ENCODE measurements at places on chromosomes 1 and 21.

DNA sequence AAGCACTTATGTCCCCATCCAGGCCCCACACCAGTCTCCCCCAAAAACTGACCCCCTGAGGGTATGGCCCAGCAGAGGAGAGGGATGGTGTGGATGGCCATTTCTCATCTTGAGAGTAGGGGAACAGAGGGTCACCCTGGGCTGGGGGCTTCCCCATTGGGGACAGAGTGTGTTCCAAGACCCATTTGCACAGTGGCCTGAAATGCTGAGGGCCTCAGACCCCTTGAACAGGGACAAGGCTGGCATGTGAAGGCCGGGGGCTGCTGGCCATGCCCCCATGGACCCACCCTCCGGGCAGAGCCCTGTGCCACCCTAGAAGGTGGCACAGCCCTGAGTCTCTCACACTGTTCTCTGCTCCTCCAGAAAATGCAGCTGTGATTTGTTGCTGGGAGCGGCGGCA, 8.0 kb downstream of the CTRC start:
- no peak for DNase-seq

DNA sequence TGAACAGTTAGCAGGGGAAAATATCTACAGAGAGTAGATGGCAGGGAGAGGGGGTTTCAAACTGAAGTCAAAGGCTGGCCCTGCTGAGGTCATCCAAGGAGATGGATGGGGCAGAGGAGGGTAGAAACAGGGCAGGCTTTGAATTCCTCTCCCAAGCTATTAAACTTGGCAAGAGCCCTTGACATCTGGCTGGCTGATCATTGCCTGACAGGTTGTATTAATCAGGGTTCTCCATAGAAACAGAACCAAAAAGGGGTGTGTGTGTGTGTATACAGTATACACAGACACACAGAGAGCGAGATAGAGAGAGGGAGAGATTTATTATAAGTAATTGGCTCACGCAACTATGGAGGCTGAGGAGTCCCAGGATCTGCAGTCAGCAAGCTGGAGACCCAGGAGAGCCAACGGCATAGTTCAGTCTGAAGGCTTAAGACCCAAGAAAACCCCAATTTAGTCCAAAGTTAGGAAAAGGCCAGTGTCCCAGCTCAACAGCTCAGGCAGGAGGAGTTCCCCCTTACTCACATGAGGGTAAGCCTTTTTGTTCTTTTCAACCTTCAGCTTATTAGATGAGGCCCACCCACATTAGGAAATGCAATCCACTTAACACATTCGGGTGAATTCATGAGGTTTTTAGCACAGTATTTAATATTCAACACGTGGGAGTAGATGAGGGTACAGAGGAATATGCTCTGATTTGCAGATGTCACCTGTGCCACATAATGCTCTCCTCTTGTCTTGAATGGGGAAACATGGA, 46.7 kb upstream of the HAO2 start:
- DNase-seq, result no peak

DNA sequence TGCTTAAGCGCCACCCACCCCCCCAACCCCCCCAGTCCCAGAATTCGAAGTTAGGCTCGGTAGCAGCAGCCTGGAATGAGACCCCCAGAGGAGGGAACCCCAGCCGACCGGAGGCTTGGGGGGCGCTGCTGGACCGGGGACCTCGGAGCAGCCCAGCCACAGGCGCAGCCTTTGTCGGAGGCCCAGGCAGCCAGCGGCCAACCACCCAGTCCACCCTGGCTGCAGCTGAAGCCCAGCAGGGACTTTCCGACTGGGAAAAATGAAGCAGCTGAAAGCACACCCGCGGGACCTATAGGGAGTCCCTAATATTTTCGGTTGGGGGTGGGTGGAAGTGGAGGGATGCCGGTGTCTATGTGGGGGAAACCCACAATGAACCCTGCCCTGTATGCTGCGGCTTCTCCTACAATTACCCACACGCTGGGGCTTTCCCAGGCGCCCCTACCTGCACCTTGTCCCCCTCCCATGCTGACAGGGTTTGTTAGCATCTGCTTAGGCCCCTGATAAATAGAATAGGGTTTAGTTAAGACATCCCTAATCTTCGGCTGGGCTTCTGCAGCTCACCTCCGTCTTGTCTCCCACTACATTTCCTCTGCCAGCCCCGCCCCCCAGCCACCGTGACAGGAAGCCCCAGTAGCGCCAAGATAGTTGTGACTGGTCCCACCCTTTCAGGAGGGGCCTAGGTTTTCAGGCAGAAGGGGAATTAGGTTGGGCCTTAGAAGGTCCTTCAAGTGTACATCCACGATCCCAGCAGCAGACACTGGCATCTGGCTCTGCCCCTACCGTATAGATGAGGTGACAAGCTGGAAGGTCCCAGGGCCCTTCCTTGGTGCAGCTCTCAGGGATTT, 838 bp downstream of the CCDC28B start:
- DNase-seq, result no peak

DNA sequence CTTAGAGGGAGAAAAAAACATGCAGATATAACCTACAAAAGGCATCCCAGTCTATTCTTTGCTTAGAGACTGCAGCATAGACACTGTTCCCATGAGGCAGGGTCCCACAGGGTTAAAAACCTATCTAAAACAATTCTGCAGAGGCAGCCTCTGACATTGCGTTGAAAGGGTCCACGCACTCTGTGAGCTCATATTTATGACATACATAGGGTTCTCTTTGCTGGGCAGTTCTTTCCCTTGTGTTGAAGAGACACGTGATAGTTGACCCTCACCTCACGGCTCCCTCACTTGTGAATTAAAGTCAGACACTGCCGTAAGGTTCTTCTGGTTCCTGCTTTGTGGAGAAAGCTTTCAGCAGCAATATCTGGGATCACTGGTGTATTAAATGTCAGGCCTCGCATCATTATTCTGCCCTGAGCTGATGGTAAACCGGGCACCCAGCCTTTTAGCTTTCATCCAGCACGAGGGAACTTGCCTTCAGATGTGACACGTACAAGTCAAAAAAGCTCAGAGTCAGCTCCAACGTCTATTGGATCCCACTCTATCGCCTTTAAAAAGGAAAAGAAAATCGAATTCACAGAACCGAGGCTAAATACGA, 52.8 kb upstream of the HNRNPU start:
- DNase-seq, result no peak

DNA sequence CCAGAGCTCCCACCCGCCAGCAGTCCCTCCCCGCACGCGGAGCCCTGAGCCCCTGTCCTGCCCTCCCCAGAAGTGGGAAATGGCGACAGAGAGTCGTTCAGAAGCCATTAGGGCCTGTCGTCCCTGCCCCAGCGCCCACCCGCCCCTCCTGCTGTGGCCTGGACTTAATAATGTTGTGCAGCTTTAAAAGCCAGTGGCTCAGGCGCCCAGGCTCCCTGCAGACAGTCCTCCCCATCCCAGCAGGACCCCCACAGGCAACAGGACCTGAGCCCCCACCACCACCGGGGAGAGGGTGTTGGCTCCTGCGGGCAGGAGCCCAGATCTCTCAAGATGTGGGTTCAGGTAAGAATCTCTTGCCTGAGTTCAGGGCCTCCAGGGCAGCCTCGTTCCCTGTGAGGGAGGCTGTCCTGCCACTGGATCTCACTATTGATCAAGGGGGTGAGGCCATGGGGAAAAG, 125.3 kb upstream of the RUNX3 start:
- no peak for DNase-seq

DNA sequence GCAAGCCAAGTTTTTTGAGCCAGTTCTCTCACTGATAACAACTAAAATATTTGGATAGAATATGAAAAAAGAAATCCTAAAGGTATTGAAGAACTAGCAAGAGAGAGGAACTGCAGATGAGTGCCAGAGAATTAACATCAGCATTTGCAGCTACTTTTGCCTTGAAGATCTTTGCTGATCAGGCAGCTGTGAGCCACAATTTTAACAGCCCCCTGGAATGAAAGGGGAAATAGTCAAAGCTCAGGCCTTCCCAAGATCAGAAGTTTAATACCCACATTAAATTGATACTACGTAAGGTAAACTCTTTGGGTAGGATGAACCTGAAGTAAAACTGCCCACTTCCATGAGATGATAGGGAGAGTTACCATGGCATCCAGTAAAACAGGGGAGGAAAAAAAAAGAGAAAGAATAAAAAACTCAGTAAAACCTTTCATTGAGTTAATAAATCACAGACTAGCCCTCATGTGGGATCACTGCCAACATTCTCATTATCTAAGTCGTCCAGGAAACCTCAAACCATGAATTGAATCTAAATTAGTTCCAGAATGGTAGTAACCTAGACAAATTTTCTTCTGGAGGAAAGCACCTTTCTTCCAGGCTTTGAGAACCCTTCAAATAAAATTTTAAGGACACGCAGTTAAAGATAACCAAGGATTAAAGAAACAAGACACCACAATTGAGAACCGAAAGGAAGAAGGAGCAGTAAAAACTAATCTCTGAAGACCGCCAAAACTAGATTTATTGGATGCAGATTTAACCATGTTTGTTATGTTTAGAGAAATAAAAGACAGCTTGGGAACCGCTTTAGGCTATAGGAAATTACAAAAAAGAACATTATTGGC, 28.3 kb downstream of the SCP2 start:
- DNase-seq, result no peak

GRCh38 chr21:42413500-42413899, 9.8 kb downstream of the UBASH3A start:
- no peak for DNase-seq

- DNase-seq, result no peak
These were observed 134.7 kb downstream of the GRIK1 start for GRCh38 chr21:29805105-29805504.

- DNase-seq, result no peak
These were observed 59.1 kb upstream of the ZNF648 start for GRCh38 chr1:182120411-182121258.

- DNase-seq, result no peak
These were observed 33.4 kb upstream of the NTPCR start for GRCh38 chr1:232917053-232917452.

- peak; percentile 81 for DNase-seq
These were observed 2.5 kb upstream of the PTGER3 start for GRCh38 chr1:71049951-71050598.

GRCh38 chr1:172638885-172639831, 19.7 kb upstream of the FASLG start:
- no peak for DNase-seq

- DNase-seq, result no peak
These were observed 4.8 kb upstream of the IRF6 start for GRCh38 chr1:209810783-209811182.

DNA sequence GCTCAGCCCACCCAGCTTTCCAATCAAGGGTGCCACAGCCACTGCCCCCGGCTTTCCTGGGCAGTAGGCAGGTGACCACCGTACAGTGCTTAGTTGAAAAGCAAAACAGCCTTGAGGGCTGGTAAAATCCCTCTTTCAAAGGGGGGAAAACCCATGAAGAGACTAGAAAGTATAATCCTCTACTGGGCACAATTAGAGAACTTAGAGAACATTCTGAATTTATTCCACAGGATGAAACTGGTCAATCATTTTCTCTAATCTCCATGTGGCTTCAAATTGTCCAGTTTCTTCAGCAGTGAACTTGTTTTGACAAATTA, 15.3 kb upstream of the LRRC47 start:
- no peak for DNase-seq

DNA sequence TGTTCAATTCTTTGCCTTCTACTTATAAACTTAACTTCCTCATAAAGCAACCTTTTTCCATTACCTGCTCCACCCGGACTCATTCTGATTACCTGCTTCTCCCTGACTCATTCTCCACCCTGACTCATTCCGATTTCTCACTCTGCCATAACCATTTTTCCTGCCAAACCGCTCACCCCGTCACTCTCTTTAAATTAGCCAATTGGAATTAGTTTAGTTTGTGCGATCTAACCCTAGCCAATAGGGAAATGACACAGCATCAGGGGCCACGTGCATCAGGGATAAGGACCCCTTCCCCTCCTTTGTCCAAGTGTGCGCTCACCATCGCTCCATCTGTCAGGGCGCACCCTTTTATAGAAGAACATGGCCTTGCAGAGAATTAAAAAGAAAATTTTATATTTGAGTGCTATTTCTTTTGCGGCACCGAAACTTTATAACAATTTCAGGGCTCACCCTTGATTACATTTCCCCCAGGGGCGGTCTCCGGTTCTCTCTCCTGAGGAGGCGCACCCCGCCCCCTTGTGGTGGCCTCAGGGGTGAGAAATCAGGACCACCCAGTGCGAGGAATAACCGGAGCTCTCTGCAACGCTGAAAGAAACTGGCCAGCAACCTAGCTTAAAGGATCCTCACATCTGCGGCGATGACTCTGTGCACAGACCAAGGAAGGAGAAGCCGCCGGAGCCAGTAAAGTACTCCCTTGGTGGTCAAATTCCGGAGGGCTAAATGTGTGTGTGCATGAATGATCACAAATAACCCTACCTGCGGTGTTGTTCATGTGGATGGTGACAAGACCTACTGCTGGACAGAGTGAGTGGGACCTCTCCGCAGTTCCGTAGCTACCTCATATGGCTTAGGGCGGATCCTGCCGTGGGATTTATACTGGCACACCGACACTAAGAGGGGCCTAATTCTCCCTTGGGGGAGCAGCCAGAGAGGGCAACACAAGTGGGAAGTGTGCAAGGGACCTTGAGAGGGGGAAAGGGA, 30.3 kb upstream of the CBR3 start:
- peak; percentile 82 for DNase-seq

- DNase-seq, result no peak
These were observed 27.1 kb downstream of the DHCR24 start for GRCh38 chr1:54859700-54860391.

DNA sequence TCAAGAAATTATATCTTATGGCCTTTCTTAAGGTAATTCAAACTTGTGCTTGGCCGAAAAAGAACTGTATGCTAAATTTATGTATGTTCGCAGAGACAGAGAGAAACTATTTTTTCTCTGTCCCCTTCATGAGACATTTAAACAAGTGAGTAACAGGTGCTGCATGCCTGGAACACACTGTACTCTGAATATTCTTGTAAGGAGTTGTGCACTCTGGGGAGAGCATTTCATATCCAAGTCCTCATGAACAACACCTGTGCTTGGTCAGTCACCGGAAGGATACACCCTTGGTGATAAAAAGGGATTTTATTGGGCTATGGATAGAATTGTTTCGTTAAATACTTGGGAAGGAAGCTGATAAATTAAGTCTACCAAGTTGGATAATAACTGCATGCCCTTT, 220.8 kb upstream of the NRIP1 start:
- no peak for DNase-seq

DNA sequence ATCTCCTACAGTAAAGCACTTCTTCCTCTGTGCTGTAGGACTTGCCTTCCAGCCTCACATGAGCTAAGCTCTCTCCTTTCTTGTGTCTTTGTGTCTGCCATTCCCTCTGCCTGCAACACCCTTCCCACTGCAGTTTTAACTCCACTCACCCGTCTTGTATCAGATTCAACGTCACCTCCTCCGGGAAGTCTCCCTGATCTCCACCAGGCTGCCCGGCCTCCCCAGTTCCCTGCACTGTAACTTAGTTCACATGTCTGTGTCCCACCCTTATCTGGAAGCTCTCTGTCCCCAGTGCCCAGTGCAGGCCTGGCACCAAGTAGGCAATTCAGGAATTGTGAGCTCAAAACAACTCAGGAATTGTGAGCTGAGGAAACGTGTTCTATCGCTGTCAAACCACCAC, 96.4 kb downstream of the GLIS1 start:
- no peak for DNase-seq
